ENCODE measurements at places on chromosomes 2 and 18. TPM values are rescaled to one million over a fixed set of nuclear protein-coding genes. Genes with fewer than 3 reads are reported as not detected.

KATNAL2 gene
- total RNA-seq = under 0.01 TPM

C1QL2 gene
- total RNA-seq = not detected

KLHL41 gene
- under 0.01 TPM for total RNA-seq

IL36A gene
- 6.3 TPM for total RNA-seq

SLC4A5 gene
- 0.90 TPM for total RNA-seq

AQP12A gene
- not detected for total RNA-seq

MARCHF7 gene
- total RNA-seq = 103 TPM

PSMA8 gene
- not detected for total RNA-seq

EVA1A gene
- total RNA-seq = 4.6 TPM

ASB3 gene
- 13.4 TPM for total RNA-seq

GALR1 gene
- not detected for total RNA-seq

SP9 gene
- total RNA-seq = not detected

TMEM247 gene
- not detected for total RNA-seq

HAAO gene
- total RNA-seq = not detected

DSC3 gene
- total RNA-seq = 193 TPM

GPR75 gene
- total RNA-seq = 0.79 TPM

TTN gene
- under 0.01 TPM for total RNA-seq

GPR55 gene
- not detected for total RNA-seq

POTEI gene
- not detected for total RNA-seq

TDRD15 gene
- total RNA-seq = not detected

TBR1 gene
- under 0.01 TPM for total RNA-seq

NYAP2 gene
- total RNA-seq = not detected

DNAJC5G gene
- not detected for total RNA-seq

TANK gene
- total RNA-seq = 68.7 TPM

PREPL gene
- 42.2 TPM for total RNA-seq

IL1R2 gene
- not detected for total RNA-seq

HOXD8 gene
- not detected for total RNA-seq

VIT gene
- total RNA-seq = not detected

AQP12B gene
- total RNA-seq = not detected

CHRND gene
- not detected for total RNA-seq

KCNS3 gene
- total RNA-seq = 3.7 TPM

CTDP1 gene
- 27.1 TPM for total RNA-seq

LRRTM4 gene
- total RNA-seq = not detected
